ENCODE measurements at places on chromosomes 5 and 9.

DNA sequence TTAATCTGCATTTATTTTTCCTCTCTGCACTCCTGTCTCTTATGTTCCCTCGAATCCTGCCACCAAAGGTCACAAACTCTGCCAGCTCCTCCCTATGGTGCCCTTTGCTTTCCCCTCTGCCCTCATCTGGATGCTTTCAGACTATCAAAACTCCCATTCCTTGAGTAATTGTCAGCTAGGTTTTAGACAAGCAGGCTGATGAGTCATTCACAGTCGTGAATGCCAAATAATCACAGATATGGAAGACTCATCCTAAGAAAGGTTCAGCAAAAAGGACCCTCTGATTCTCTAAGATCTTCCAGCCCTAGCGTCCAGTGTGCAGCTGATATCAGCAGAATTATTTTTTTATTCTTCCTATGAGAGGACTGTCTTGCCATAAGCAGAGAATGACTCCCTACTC, 104.5 kb upstream of the NUDT12 start:
- DNase-seq: no peak

DNA sequence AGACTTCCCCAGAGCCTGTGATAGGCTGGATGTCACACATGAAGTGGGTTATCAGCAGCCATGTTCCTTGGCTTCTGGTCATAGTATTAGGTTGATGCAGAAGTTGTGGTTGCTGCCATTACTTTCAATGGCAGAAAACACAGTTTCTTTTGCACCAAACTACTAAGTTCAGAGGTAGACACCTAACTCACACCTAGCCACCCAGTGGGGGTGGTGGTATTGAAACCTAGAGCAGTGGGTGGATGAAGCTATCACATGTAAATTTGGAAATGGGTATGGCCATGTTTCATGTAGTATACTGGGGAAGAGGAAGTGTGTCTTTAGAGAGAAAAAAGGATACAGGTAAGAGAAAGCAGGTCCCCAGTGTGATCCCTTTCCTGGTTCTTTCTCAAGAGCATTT, 347.9 kb upstream of the SEMA6A start:
- DNase-seq: no peak

DNA sequence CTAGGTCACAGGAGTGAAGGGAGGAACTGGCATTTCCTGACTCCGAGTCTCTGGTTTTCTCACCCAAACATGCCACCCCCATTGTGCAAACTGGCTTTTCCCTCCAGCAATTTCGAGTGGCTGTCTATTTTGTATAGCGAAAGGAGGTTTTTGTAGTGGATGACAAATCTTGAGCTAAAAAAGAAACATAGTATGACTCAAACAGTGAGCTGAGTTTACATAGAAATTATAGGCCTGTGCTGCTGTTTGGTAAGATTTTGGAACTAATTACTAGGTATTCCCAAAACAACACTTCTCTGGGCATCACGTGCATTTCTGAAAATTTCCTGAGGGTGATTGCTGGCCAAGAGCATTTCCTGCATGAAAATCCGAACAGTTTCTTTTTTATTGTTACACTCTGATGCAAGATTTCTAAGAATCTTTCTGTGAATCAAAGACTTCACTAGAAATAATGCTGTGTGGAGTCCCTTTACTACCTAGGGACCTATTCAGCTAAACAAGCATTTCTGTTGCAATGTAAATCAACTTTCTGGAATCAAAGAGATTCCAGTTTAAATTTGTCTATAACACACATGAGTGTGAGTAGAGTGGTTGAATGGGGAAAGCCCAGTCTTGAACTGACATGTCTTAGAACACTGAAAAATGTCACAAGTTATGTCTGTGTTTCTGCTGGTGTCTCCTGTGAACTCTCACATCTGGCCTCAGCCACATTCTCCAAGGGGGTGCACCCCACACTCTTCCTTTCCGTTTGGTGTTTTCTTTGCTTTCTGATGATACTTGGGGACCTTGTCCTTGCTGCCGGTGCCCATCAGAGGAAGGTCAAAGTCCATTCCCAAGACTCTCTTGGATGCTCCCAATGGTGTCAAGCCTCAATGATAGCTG, 33.3 kb upstream of the DAPK1 start:
- DNase-seq: no peak

GRCh38 chr5:10563110-10563944, 543 bp upstream of the ANKRD33B start:
- no peak for DNase-seq

- no peak for DNase-seq
Observed at GRCh38 chr5:134071614-134072207, 42.8 kb upstream of the TCF7 start.
